Activated CD4-positive, alpha-beta T cell treated with anti-CD3 and anti-CD28 coated beads, Interleukin-2, amount 50 U/mL, for 16 hours (primary cell): ENCODE measurements at places on chromosomes 4 and X.

DNA sequence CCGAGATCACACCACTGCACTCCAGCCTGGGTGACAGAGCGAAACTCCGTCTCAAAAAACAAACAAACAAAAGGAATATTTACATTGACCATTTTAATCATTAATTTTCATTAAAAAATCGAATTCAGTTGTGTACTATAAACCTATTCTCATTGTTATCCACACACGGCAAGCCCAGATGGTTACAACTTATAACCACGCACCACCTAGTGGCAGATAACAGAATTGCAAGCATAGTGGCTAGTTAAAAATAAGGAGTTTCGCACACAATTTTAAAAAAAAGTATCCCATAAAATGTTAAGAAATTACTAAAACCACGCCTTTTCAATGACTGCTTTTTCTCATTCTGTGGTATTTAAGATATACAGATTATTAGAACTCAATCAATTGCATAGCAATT lies 25.4 kb downstream of the MBNL3 start:
- DNase-seq = peak; percentile 22

DNA sequence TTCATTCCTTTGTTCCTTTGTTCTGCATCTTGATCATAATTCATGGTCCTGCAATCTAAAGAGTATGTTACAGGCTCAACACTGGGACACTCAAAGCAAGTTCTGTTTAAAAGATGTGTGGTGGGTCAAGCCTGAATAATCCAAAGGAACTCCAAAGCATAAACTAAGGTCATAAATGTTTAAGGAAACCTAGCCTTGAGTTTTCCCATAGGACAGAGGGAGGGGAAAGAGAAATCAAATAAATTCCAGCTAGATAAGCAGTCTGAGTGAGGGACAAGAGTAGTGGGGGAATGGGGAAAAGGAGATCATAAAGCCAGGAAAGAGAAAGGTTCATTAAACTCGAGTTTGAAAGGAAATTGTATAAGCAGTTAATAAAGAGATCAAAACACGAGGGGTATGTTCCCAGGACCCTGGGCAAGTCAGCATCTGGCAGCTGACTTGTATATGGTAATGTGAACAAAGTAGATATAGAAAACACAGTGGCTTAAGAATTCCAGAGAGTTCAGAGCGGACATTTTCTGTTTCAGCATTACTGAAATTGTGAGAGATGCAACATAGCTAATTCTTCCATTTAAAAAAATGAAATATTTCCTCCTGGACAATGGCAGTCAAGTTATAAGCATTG lies 125.8 kb upstream of the EDNRA start:
- DNase-seq = no peak

GRCh38 chr4:139175646-139176301 lies 1.2 kb downstream of the ELF2 start:
- DNase-seq = no peak

GRCh38 chrX:8067754-8068462 lies 103.2 kb downstream of the VCX2 start:
- no peak for DNase-seq

DNA sequence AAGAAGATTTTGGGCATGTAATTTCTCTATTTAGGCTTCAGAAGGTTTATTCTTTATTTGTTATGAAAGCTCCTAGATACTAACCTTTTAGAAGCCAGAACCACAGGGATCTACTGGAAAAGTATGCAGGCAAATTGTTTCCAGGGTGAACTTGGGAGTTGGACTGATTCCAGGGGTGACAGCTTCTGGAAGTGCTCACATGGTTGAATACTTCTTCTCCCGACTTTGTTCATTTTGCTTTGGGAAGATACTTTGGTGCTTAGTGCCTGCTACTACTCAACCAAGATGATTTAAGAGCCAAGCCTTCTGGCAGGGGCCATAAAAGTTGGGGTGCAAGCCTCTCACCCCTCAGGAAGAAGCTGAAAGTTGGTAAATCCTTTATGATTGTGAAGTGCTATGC lies 445.6 kb downstream of the ACTRT1 start:
- no peak for DNase-seq

DNA sequence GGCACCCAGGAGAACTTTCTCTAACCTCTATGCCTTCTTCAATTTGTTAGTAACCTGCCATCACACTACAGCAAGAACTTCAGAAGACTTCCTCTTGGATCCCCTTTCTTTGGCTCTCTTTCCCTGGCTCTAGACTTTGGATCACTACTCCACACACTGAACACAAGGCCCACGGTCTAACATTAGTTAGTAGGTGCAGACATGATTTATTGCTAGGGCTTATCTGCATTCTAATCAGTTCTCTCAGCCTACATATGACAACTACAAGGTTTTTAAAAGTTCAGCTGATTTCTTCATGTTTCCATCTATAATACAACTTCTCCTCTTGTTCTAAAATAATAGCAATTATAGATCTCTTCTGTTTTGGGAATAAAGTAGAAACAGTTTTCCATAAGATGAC lies 209.1 kb upstream of the ANXA10 start:
- DNase-seq = no peak

DNA sequence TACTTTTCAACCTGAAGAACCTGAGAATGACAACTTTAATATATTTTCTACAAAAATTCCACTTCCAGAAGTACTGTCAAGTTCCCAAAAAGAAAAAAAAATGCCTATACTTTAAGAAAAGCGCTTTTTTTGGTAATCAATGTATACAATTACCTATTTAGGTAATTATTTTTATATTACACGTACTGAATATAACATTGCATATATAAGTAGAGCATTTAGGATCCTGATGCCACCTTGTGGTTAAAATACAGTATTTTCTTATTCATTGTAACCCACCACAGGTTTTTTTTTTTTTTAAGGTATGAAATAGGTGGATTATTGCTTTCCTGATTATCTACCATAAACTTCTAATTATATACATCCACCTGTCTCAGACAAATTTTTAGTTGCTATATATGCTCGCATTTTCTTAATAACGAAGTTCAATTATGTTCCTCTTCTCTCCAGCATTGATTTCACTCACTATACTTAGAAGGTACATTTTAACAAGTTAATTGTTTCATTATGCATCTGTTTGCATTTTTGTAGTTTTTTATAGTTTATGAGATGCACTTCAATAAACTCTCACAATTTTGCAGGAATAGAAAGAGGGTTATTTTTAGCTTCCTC lies 5.2 kb downstream of the MAP9 start:
- DNase-seq = peak; percentile 18

GRCh38 chrX:1874416-1874815 lies 259.6 kb downstream of the ASMT start:
- no peak for DNase-seq

GRCh38 chrX:12401252-12401651 lies 263.0 kb downstream of the FRMPD4 start:
- no peak for DNase-seq

DNA sequence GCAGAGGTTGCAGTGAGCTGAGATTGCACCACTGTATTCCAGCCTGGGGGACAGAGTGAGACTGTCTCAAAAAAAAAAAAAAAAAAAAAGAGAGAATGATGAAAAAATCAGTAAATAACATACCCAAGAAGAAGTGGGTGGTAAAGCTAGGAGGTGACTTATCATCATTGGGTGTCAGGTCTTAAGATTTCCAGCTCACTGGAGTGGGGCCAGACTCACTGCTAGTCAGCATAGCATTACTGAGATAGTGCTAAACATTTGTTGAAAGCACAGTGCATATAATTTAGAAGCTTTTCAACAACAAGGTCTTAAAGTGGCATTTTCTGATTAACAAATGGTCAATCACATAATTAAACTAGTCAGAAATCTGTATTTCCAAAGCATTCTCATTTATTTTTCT lies 221.8 kb upstream of the GYPA start:
- DNase-seq = no peak

DNA sequence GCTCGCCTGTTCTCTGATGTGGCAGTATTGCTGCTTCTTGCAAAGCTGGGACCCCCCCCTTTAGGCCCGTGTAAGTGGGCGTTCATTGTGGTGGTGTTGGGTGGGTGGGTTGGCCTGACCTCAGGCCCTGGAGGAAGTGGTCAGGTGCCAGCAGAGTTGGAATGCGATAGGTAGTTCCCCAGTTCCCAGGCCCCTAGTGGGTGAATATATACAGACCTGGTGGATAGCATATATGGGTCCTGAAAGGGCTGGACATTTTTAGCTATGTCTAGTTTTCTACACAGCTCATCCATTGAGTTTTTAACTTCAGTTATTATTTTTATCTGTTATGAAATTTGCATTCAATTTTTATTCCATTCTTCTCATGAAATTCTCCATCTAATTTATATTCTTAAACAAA lies 35.8 kb upstream of the UCP1 start:
- no peak for DNase-seq

GRCh38 chr4:85617202-85617601 lies 142.3 kb downstream of the ARHGAP24 start:
- no peak for DNase-seq
